HT1080 (cell line): ENCODE measurements at places on chromosomes 6 and 20.
A peak's percentile ranks its signal among the peaks of the same experiment; 100 is the strongest.

GRCh38 chr6:154301839-154302752 lies 54.5 kb downstream of the IPCEF1 start:
- DNase-seq, result peak; percentile 94

DNA sequence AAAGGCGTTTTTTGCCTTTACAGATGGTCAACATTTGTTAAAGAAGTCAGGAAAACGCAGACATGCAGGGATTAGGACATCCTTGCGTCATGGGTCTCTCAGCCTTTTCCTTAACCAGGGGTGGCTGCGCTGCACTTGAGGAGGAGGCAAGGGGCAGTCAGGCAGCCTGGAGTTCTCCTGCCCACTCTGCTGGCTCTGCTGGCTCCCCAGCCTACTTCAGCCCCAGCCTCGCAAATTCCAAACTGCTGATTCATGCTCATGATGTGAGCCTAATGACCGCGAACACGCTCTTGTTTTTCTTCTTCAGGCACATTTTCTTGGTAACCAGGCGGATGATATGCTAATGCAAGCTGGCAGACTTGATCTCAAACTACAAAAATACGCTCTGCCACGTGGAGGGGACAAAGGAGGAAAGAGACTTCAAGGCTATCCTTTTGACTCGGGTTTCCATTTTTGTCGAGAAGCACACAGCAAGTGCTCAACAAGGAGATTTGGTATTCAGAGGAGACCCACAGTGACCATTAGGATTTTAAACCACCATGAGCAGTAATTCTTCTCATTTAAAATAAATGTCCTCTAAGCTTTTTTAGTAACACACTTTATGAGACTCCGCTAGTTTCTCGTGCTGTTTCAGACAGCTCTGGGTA lies 290.3 kb upstream of the STXBP5 start:
- peak; percentile 98 for DNase-seq

- DNase-seq, result no peak
These were observed 145.3 kb downstream of the AIG1 start for GRCh38 chr6:143205991-143206390.

DNA sequence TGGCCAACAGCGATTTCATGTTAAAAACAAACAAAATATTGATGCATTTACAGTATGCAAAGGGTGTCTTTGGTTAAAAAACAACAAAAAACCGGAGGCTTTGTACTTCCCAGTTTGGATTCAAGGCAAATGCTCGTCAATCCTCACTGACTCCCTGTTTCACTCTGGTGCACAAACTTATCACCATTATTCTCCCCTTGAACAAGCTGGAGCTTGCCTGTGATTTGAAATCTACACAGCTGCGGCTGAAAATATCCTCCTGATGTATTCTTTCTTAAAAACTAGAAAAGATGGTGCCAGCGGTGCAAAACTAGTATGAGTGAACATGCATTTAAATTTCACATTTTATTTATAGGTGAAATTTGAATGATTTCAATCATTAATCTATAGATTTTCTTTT lies 3.3 kb downstream of the PERP start:
- no peak for DNase-seq

DNA sequence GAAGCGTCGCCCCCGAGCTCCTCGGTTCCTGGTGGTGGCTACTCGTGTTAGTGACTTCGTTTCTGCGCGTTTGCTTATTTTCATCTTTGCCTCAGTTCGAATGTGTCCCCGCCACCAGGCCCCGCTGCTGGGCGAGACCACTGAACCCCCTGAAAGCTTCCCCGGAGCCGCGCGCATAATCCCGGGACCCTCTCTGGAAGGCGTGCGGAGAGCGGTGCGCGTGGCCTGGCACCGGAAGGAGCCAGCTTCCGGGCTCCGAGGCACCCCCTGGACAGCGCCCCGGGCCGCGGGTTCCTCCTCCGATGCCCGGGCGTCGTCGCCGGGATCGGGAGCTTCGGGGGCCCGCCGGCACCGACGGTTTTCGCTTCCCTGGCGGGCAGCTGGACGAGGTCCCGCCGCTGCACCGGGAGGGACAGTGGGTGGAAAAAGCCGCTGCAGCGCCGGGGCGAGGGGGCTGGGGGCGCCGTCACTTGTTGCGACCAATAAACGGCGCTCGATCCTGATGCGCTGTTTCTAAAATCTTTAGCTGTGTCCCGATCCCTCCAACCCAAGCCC lies 643 bp upstream of the SLC35D3 start:
- DNase-seq, result no peak

- DNase-seq, result no peak
These were observed 27.0 kb downstream of the CLIC5 start for GRCh38 chr6:45988635-45989034.

DNA sequence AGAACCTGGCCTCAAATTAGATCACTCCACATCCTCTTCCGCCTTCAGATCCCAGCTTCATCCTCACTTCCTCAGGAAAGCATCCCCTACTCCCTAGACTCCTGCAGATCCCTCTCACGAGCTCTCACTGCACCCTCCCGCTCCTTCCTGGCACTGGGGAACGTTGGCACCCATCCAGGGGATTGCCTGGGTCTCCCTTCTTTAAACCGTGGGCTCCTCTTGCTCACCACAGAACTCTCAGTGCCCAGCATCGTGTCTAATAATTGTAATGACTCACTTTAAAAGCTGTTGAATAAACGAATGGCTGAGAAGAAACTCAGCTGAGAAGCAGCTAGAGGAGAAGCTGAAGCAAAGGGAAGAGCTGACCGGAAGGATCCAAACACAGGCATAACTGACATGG lies 20.4 kb downstream of the ZC3H12D start:
- no peak for DNase-seq

- DNase-seq, result no peak
These were observed 62.0 kb downstream of the MMUT start for GRCh38 chr6:49401063-49401462.

- DNase-seq, result no peak
These were observed 6.8 kb upstream of the SPATS1 start for GRCh38 chr6:44335631-44336030.

DNA sequence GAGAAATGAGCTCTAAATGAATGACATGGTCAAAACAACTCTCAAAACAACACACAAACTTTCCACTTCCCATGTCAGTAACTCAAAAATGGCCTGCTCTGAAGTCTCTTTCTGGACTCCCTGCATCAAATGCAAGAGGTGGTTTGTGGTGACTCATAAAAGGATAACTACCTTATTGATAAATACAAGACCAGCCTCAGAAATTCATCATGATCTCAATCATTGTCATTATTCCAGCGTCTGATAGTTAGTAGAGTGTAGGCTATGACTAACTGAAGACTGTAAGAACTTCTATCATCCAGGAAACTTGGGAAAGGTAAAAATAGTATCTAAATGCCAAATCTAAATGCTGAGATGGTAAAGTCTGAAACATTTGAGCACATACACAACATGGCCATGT lies 369.4 kb downstream of the BMP2 start:
- DNase-seq, result no peak
